Stimulated activated CD4-positive, alpha-beta T cell treated with anti-CD3 and anti-CD28 coated beads, TNF-alpha, amount 100 ng/mL, for 24 hours (primary cell): ENCODE measurements at places on chromosomes 1 and 21.

- no peak for DNase-seq
Observed at GRCh38 chr21:26112127-26112742, 58.3 kb downstream of the APP start.

- DNase-seq, result no peak
Observed at GRCh38 chr1:174274452-174274851, 115.1 kb downstream of the RABGAP1L start.

DNA sequence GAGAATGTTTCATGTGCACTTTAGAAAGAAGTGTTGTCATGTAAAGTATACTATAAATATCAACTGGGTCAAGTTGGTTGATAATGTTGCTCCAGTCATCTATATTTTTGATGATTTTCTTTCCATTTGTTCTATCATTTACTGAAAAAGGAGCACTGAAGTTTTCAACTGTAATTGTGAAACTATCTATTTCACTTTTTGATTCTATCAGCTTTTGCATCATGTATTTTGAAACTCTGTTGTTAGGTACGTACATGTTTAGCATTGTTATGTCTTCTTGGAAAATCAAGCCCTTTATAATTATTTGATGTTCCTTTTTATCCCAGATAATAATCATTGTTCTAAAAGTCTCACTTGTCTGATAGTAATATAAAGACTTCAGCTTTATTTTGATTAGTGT lies 14.4 kb upstream of the HIVEP3 start:
- no peak for DNase-seq

GRCh38 chr1:186671136-186671825 lies 8.9 kb downstream of the PTGS2 start:
- no peak for DNase-seq

- DNase-seq, result peak; percentile 28
Observed at GRCh38 chr1:109277434-109278204, 5.3 kb downstream of the PSRC1 start.
